ENCODE measurements at places on chromosomes 13 and 19.

DNA sequence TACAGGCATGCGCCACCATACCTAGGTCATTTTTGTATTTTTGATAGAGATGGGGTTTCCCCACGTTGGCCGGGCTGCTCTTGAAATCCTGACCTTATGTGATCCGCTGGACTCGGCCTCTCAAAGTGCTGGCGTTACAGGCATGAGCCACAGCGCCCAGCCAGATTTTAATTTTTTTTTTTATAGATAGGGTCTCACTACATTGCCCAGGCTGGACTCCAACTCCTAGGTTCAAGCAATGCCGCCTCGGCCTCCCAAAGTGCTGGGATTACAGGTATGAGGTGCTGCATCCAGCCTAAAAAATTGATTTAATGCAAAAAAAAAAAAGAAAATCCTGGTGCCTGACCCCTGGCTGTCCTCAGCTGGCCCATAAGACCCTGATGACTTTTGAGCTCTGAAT is 24.9 kb upstream of the CERS4 start:
- no peak for DNase-seq

GRCh38 chr13:28100150-28101121 is at the start of gene FLT3:
TSS of gene FLT3 (minus strand) at chr13:28100576. CDS start at chr13:28100510, 66 bp downstream.
- no peak for DNase-seq

DNA sequence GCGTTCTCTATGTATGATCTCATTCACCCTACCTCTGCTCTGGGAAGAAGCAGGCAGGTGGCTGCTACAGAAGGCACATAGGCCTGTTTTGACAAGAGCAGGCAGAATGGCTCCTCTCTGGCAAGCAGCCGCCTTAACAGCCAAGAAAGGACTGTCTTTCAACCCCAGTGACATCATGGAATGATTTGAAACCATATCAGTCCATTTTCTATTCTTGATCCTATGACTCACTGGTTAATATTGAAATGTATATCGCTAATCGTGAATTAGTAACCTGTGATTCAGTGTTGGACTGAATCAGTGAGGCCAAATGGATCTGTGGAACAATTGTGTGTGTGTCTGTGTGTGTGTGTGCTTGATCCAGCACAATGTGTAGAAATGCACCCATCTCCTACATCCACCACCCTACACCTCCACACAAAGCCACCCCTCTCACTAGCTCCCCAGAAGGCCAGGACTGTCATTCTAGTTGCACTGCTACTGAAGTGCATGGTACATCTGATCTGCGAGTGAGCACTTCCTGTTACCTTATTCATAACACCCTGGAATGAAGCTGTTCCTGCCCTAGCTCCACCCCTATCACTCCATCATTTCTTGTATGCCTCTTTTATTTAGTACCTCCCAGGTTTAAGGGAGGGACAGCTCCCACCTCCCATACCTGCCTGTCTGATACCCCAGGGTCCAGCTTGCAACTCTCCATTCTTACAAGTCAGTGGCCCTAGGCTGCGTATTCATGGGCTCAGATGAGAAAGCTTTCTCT is 460.0 kb downstream of the FOXO1 start:
- DNase-seq, result no peak

- DNase-seq, result no peak
These were observed 41.6 kb upstream of the RFC3 start for GRCh38 chr13:33776239-33776881.

- no peak for DNase-seq
These were observed 1007.2 kb downstream of the PCDH9 start for GRCh38 chr13:66222926-66223325.

DNA sequence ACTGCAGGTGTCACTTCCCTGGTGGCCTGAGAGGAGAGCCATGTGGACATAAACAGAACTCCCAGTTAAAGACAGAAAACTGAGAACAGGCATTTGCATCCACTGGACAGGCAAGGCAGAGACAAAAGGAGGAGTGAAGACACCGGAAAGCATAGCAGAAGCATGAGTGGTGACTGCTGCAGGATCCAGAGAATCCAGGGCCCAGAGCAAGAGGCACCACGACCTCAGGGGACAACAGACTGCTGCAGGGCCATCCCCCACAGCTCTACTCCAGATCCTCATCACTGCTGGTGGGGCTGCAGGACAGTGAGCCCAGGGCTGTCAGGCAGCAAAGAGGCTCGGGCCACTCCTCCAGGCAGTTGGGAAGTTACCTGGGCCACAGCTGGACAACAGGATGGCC is 14.5 kb upstream of the ISYNA1 start:
- DNase-seq, result no peak

GRCh38 chr13:34779171-34779570 is 162.9 kb upstream of the NBEA start:
- no peak for DNase-seq

DNA sequence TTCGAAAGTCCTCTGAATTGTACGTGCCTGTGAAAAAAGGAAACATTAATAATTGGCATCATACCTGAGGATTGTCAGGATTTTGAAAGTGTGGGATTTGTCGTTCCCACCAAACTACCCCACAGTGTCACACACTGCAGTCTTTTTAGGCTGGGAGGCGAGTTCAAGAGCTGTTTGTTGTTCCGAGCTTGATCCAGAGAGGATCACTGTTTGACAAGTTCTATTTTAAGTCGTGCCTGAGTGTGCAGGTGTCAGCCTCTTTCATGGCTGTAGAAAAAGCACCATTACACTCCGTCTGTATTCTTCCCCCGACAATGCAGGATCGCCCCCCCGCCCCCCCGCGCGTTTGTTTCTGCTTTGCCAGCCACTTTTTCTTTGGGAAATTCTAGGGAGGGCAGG is 635 bp upstream of the NBEA start:
- DNase-seq, result no peak

- DNase-seq, result no peak
These were observed 1.3 kb downstream of the SLC25A42 start for GRCh38 chr19:19064811-19065745.

- DNase-seq, result no peak
These were observed 6.7 kb upstream of the CHERP start for GRCh38 chr19:16548956-16549355.

DNA sequence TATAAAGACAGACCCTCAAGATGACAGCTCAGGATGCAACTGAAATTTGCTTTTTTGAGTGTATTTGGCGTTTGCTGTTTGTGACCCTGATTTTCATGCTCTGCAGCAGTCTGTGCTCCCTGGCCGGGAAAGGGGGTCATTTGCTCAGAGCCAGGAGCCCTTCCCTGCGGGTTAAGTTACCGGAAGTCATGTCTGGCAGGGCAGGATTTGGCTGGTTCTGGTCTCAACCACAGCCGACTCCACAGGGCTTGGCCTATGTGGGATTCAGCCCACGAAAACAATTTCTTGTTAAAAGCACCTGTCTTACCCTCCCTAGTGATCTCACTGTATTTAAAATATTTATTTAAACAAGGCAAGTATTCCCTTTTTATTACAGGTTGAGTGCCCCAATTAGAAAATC is 22.6 kb downstream of the MCF2L start:
- DNase-seq, result no peak

DNA sequence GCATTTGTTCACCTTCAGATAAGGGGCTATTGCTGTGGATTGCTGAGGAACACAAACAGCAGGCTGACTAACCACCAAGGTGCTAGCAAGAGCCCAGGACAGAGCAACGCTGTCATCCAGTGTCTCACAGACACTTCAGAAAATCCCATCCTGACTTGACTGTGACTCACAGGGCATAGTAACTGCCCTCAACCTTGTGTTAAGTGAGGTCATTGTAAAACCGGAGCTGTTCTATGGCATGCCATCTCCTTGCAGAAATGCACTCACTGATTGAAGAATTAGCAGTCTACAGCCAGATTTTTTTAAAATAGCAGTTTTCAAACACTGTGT is 51.1 kb downstream of the TNFRSF19 start:
- DNase-seq, result no peak

- no peak for DNase-seq
These were observed 20.9 kb downstream of the MYO16 start for GRCh38 chr13:108650271-108650670.

DNA sequence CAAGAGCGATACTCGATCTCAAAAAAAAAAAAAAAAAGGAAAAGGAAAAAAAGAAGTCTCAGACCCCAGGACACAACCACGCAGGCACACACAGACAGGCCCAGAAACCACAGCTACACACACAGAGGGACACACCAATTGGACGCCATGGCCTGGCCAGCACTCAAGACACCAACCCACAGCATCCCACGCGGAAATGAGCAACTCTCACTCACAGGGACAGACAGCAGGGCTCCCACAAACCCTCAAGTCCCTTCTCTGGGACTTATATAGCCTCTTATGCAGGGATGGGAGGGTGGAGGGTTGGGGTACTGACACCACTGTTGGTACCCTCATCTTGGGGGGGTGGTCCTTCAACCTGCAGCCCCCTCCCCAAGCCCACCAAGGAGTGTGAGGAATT is 5.9 kb downstream of the NOTCH3 start:
- no peak for DNase-seq

GRCh38 chr19:5052515-5052914 is 83.6 kb downstream of the KDM4B start:
- no peak for DNase-seq

GRCh38 chr19:46704379-46705076 is 12.4 kb downstream of the PRKD2 start:
- no peak for DNase-seq

GRCh38 chr13:108154421-108154858 is 60.9 kb downstream of the LIG4 start:
- DNase-seq, result no peak

- DNase-seq, result no peak
These were observed 2.2 kb upstream of the ADM5 start for GRCh38 chr19:49687150-49687549.

- no peak for DNase-seq
These were observed 650.8 kb upstream of the KLF12 start for GRCh38 chr13:74784959-74785358.

- DNase-seq, result no peak
These were observed 13.6 kb upstream of the GALP start for GRCh38 chr19:56162258-56162657.

- no peak for DNase-seq
These were observed 396.7 kb downstream of the RFC3 start for GRCh38 chr13:34214686-34215085.

GRCh38 chr19:30083125-30083681 is 141.2 kb downstream of the URI1 start:
- no peak for DNase-seq

GRCh38 chr19:30090476-30090875 is 148.4 kb downstream of the URI1 start:
- no peak for DNase-seq

GRCh38 chr13:97250560-97250959 is 28.4 kb downstream of the MBNL2 start:
- DNase-seq, result no peak

- DNase-seq, result no peak
These were observed 5.2 kb downstream of the AKT2 start for GRCh38 chr19:40279761-40280607.

DNA sequence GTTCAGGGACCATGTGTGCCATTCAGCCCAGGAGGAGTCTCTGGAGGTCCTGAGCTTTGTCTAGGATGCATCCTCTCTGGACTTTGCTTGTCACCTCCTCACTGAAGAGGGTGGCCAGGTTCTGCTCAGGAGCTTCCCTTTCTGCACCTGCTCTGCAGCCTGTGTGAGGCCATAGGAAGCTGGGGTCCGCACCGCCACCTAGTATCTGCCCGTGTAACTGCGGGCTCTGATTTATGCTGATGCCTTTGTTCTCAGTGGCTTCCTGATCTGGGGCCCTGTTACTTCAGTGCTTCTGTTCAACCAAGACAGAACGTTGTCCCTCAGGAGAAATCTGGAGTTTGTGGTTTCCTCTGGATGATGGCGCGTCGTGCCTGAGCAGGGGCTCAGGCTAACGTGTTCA is 15.5 kb downstream of the ZNF610 start:
- no peak for DNase-seq

- DNase-seq, result no peak
These were observed 118.9 kb downstream of the KL start for GRCh38 chr13:33135097-33135496.

- DNase-seq, result no peak
These were observed 6.2 kb upstream of the PTBP1 start for GRCh38 chr19:791007-791566.

DNA sequence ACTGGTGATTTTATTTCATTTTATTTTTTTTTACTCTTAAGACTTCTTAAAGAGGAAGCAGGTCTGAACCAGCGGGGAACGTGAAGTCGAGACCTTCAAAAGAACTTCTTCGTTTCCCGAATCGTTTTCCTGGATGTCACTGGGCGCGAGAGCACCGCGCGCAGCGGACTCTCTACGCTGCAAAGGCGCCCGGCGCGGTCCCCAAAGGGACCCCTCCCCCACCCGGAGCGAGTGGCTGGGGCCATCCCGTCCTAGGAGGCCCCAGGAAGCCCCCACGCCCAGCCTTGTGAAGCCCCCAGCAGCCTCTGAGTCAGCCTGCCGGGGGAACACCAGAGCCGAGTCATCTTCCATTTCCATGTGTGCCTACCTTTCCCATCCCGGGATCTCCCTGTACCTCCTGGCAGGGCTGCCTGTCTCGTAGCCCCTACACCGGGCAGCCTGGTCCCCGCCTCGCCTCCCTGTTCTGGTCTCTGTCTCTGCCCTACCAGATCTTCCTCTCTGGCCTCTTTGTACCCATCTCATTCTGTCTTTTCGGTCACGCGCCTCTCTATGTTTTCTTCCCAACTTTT is 608 bp downstream of the CD70 start:
- no peak for DNase-seq

- DNase-seq, result no peak
These were observed 14.7 kb upstream of the EVI5L start for GRCh38 chr19:7815325-7815724.

- no peak for DNase-seq
These were observed 53.2 kb upstream of the NFIC start for GRCh38 chr19:3313199-3313575.

GRCh38 chr19:16222806-16223205 is 25.1 kb downstream of the AP1M1 start:
- no peak for DNase-seq

DNA sequence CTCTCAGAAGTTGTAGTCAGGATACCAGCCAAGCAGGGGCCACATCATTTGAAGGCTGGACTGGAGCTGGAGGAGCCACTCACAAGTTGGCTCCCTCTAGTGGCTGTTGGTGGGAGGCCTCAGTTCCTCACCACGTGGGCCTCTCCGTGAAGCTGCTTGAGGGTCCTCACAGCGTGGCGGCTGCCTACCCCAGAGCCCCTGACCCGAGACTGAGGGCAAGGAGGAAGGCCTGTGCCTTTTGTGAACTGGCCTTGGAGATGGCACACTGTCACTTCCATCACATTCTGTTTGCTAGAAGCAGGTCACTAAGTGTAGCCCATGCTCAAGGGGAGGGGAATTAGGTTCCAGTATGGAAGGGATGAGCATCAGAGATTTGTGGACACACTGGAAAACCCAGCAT is 14.6 kb downstream of the GNA11 start:
- DNase-seq, result no peak

DNA sequence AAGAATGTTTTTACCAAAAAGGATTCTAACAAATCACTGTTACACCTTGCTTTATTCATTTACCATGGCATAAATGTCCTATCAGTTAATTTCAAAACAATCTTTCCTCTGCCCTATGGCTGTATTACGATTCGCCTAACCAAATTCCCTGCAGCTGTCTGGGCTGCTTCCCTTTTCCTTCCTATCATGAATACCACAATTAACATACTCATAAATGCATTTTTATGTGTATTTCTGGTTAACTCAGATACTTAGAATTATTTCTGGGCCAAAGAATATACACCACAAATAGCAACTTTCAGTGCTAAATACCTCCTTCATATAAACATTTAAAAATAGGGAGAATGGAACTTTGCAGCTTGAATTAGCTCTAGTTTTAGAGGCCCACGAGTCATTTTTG is 30.4 kb downstream of the ANKRD10 start:
- no peak for DNase-seq

- DNase-seq, result no peak
These were observed 90.0 kb downstream of the RNASEH2B start for GRCh38 chr13:50999641-51000040.
